ENCODE measurements at places on chromosomes 13 and 19.
A peak's percentile ranks its signal among the peaks of the same experiment; 100 is the strongest.

GRCh38 chr19:51701468-51702100 is 8.5 kb downstream of the SPACA6 start:
- no peak for DNase-seq

DNA sequence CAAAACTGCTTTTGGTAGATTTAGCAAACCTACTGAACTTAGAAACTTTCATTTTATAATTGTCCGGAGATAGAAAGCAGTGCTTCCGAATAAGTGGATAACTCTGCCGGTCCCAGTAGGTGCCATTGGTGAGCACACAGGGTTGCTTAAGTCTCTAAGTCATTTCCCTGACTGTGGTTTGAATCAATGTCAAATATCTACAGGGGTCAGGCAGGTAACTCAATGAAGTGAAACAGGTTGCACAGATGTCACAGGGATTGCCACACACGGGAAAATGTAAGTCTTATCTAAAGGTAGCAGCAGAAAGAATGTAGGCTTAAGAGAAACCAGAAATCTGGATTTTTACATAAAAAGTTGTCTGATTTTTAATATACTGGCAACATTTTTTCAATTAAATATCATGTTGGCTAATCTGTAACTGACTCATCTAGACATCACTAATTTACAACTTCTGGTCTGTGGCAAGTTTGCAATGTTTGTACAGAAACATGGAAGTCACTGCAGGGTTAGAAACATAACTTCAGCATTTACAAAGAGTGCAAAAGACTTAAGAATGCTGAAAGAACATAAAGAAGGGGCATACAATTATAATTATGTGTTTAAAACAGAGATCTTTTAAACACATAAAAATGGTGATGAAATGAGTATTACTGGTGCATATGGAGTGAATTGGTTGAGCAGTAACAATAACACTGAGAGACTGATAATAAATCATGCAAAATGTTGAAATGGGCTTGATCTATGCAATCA is 14.3 kb upstream of the LRRC63 start:
- no peak for DNase-seq

GRCh38 chr19:41933693-41934426 is 5.6 kb upstream of the ERFL start:
- no peak for DNase-seq

DNA sequence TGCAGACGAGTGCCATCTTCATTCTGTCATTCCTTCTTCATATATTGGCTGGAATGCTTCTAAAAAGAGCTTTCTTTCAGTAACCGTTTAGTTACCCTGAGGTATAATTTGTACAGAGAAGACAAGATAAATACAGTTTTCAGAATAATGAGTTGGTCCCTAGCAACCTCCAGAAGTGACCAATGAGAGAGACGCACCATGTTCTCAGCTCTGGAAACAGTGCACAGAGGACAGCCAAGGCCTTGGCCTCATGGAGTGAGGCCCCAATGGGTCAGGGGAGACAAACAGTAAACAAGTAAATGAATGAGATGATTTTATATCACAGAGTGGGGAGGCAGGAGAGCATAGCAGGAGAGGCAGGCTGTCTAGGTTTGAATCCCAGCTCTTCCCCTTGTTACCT is 90.7 kb downstream of the DPF1 start:
- DNase-seq: no peak

GRCh38 chr19:46766569-46767317 is 20.5 kb upstream of the STRN4 start:
- peak; percentile 78 for DNase-seq

GRCh38 chr19:34733266-34733745 is 737 bp upstream of the ZNF181 start:
- peak; percentile 43 for DNase-seq

DNA sequence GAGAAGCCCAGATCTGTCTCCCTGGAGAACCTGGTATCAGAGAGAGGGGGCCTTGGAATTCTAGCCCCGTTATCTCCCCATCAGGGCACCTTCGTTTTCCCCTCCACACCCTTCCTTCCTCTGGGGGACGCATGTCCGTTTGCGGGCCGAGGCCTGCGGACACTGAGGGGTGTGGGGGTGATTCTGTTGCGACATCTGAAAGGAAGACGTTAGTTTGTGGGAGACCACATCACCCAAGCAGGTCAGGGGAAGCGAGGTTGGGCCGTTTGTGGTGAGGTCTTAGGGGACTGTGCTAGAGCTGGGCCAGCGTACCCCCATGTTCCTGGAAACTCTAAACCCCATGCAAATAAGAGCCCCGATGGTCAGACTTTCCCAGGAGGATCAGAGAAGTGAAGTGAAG is 3.7 kb upstream of the HSH2D start:
- no peak for DNase-seq

GRCh38 chr13:99432609-99433542 is 68.4 kb upstream of the TM9SF2 start:
- DNase-seq: peak; percentile 74

DNA sequence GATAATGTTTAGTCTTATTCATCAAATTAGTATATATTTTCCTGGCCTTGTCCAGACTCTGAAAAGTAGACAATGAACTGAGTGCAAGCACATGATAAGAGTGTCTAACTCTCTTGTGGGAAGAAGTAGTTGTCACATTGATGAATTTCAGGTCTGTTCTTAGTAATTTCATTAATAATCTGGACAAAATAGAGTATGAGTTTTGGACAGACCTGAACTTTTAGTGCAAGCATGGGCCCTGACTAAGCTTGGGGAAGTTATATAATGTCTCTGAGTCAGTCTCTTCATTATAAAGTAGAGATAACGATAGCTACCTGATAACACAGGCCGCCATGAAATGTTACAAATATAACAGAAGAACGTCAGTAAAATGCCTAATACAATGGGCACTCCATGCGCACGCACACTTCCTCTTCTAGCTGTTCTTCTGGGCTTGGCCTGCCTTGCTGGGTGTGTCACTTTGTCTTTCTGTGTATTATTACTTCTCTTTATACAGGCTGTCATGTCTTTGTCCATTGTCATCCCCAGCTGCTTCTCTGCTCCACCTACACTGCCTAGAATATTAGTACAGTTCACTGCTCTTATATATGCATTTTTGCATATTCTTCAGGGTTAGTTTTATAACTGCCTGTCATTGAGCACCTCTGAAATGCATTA is 129.1 kb upstream of the HTR2A start:
- no peak for DNase-seq

DNA sequence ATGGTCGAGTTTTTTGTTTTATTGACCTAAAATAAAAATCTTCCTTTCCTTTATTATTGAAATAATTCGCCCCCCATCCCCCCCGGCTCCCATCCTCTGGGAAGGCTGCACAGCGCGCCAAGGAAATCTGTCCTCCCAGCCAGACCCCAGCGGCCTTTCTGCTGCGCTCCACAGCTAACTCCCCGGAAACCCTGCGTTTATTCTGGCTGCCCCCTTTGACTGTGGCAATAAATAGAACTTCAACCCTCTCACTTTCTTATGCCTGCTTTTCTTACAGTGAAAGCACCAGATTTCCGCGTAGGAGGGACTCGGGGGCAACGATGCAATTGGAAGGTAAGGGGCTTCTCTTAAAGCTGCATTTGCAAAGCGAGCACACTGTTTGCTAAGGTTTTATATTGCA is 9.7 kb upstream of the C19orf12 start:
- DNase-seq: no peak

GRCh38 chr19:31285744-31286143 is 63.5 kb downstream of the TSHZ3 start:
- DNase-seq: no peak

GRCh38 chr13:21590231-21590630 is 13.7 kb downstream of the MICU2 start:
- no peak for DNase-seq

DNA sequence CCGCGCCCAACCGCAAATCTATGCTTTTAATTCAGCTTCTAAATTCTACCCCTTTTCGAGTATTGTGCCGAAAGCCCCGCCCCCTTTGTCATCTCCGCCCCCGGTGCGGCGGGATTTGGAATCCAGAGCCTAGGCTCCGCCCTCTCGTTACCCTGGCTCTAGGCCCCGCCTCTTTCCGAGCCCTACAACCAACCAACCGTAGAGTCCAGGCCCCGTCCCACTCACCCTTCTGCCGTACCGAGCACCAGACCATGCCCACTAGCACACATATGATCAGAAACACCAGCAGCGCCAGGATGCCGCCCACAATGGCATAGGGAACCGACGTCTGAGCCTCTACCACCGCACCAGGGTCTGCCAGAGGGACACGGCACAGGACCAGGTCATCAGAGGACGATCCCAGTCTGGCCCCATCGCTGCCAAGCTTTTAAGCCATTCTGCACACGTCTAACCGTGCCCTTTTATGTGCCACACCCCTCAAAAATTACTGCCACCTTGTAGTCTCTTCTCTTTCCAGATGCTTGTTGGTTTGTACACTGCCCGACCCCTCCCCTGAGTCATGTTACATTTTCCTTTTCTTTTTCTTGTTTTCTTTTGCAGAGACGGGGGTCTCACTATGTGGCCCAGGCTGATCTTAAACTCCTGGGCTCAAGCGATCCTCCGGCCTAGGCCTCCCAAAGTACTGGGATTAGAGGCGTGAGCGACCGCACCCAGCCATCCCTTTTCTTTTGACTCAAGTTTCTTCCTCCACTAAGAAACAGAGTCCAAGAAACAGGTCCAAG is 4.7 kb upstream of the ZNF428 start:
- no peak for DNase-seq

GRCh38 chr13:73303851-73304250 is 245.0 kb downstream of the KLF5 start:
- DNase-seq: no peak

- DNase-seq: no peak
Measured at GRCh38 chr19:45975306-45976070, 1.8 kb upstream of the NOVA2 start.

- DNase-seq: no peak
Measured at GRCh38 chr19:58366585-58367430, 4.3 kb upstream of the ZNF497 start.

- DNase-seq: no peak
Measured at GRCh38 chr13:83883061-83883523, 818 bp upstream of the SLITRK1 start.
